ENCODE measurements at places on chromosomes 3 and 15.

- no peak for DNase-seq
Measured at GRCh38 chr3:130601442-130601971, 84.5 kb downstream of the COL6A6 start.

GRCh38 chr3:69890691-69891090, 108.8 kb upstream of the SAMMSON start:
- no peak for DNase-seq

- no peak for DNase-seq
Measured at GRCh38 chr3:72597756-72598195, 250.5 kb downstream of the SHQ1 start.

DNA sequence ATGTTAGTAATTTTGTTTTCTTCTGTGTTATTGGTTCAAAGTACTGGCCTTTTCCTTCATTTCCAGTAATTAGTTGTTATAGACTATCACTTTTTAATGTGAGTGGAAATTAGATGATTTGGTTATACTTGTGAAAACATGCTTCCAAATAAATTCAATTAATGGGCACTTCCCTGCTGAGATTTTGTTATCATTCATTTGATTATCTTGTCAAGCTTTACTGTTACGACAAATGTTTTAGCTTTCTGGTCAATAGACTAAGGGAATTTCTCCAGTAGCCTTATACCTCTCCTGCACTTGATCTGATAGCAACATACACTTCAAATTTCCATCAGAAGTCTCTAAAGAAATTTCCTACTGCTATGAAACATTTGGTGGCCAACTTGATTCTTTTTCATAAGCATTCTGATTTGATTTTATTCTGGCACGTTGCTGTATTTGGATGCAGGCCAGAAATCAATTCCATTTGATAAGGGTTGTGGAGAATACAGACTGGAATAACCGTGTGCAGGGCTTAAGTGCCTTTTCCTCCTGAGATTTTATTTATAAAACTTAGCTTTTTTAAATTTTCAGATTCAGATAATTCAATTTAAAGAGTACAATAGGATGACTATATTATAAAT, 573.8 kb upstream of the NAALADL2 start:
- no peak for DNase-seq

All from activated T-helper 1 cell treated with anti-CD3 and anti-CD28 coated beads, Interleukin-12 subunit alpha, Interleukin-12 subunit beta, Interleukin-2, Interleukin-4 antibody, amounts not matched to agents 30 ng/mL and 10 ng/mL and 1 ng/mL, durations not matched to agents 14 hours and 24 hours and 36 hours (primary cell).